DMS153 (cell line): ENCODE measurements at places on chromosomes 7 and 10.

DNA sequence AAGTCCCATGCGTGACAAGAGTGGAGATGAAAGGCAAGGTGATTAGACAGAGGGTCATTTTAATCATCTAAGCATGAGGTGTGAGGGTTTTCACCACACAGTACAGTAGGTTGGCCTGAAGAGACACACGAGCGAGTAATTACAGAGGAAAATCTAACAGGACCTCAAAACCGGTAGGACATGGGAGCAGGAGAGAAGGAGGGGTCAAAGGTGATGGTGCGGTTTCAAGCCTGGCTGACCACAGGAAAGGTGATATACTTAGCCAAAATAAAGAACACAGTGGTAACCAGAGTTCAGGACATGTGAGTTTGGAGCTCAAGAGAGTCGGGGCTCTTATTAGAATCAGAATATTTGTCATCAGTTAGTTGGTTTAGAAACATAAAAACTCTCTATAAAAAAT lies 20.0 kb downstream of the GLI3 start:
- no peak for DNase-seq

- DNase-seq: no peak
These were observed 430.7 kb downstream of the PARD3 start for GRCh38 chr10:34384372-34384771.

- no peak for DNase-seq
These were observed 47.5 kb upstream of the CACUL1 start for GRCh38 chr10:118802126-118802793.

- DNase-seq: no peak
These were observed 161.0 kb downstream of the SKIDA1 start for GRCh38 chr10:21364196-21365114.

- DNase-seq: no peak
These were observed 161.7 kb upstream of the MKI67 start for GRCh38 chr10:128287921-128288320.

DNA sequence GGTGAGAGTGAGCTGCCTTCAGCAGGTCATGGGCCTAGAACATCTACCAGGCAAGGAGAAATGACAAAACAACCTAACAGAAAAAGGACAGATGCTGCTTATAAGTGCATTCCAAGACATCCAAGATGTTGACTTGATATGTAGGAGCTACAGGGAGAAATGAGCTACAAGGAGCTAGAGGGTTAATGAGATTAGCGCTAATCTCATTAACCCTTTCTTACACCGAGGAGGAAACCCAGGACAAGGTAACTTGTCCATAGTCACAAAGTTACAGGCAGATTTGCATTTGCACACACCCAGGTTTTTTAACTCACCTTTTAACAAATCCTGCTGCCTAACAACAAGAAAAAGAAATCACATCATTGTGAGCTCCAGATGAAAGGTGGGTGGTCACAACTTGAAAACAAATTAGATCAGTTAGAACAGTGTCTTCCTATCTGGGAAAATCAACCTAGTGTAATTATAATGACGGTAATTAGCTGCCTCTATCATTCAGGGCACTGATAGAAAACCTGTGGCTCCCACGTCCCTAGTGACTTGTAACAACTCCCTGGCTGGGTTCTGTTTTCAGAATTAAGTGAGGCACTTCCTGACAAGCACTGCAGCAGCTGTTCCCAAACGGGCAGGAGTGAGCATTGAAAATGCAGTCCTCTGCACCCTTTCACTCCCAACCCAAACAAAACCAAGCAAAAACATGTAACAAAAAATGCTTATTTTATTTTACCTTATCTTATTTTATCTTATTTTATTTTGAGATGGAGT lies 5.7 kb downstream of the KIAA1549 start:
- DNase-seq: peak; percentile 59

GRCh38 chr10:102413053-102413705 lies 5.4 kb downstream of the PSD start:
- DNase-seq: peak; percentile 92
